ENCODE measurements at places on chromosomes 6 and 20. TPM values are rescaled to one million over a fixed set of nuclear protein-coding genes. Genes with fewer than 3 reads are reported as not detected.

GRCh38 chr6:18493382-18493891 lies 106.3 kb downstream of the RNF144B start:
- DNase-seq, result no peak

SLC12A5 gene
- 5.6 TPM for polyA plus RNA-seq

CSTF1 gene
- polyA plus RNA-seq, result 100 TPM

- no peak for DNase-seq
These were observed 35.5 kb upstream of the GJA1 start for GRCh38 chr6:121399966-121400365.

DNA sequence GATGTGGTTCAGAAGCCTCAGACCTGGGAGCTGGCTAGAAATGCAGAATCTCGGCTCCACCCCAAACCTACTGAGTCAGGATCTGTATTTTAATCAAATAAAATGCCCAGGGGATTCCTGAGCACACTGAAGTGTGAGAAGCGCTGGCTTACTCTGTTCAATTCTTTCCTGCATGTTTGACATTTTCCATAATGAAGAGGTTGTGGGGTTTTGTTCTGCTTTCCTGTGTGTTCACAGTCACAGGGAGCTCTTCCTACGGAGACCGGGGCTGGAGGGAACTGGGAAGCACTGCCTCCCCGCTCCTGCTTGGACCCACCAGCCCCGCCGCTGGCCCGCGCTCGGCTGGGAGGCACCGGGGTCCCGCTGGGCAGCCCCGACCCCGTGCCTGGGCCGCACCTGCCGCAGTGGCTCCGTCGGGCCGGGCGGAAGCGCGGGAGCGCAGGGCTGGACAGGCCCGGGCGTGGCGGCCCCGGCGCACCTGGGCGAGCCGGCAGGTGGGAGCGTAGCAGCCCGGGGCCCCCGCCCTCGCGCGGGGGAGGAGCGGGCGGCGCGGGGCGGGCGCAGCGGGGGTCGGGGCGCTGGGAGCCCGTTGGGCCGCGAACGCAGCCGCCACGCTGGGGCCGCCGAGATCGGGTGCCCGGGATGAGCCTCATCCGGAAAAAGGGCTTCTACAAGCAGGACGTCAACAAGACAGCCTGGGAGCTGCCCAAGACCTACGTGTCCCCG lies at the start of gene MAPK13:
Gene MAPK13, plus strand, starts transcription at position 573 of the 726 bp plus-strand sequence. Its CDS starts 70 bp downstream, at position 643.
- peak; percentile 25 for DNase-seq

DNA sequence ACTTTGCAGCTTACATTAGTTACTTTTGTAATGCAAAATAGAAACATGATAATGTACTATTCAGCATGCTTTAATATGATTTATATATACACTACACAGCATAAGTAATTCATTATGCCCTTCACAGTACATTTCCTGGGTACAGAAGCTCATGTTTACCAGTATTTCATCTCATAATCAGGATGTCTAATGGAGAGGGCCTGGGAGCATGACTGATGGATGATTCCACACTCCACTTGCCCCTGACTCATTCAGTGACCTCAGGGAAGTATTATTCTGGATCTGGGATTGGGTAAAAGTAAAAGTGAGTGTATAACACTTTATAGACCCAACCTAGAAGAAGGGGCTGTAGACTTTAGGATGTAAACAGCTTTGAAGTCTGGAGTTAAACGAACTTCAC lies 31.4 kb upstream of the BACH2 start:
- DNase-seq, result no peak

DNA sequence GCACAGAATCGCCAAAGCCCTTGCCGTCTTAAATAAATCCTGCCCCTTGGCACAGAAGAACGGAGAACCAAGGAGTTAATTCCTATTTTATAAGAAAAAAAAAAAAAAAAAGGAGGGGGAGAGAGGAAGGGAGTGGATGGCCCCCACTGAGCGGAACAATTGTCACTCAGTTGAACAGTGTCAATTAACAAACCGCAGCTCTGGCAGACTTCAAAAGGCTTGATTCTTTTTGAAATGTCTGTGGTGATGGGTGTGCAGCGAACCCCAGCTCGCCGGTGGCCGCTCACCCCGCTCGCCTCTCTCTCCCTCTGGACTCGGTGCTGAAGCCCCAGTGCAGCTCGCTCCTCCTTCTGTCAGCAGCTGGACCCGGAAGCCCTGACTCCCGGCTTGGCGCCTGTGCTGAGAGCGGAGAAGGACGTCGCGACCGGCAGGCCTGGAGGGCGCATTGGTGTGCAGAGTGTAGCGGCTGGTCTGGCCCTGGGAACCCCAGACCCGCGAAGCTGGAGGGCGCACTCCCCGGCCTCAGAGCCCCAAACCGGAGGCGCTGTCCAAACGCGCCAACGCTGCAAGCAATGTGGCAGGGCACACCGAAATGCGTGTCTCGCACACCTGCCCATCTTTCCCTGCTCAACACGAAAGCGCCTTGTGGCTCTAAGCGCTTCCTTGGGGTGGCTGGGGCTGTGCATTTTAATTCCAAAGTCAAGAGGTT lies 3.4 kb downstream of the LINC00237 start:
- DNase-seq, result no peak

DNA sequence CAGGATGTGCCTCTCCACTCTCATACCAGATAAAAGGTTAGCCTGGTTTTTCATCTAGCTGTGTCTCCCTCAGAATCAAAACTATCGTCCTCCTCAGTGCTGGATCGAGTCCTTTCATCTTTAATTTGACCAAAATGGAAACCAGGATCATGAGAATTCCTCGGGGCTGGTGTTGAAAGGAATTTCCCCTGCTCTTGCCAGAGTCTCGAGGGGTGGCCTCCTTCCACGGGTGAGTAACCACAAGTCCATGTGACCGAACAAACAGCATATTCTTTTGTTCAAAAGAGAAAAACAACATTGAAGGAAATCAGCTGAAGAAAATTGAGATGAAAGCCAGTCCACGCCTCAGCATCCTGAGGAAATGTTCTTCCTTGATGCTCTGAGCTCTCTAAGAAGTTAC lies 165.9 kb upstream of the CDYL start:
- no peak for DNase-seq

DNA sequence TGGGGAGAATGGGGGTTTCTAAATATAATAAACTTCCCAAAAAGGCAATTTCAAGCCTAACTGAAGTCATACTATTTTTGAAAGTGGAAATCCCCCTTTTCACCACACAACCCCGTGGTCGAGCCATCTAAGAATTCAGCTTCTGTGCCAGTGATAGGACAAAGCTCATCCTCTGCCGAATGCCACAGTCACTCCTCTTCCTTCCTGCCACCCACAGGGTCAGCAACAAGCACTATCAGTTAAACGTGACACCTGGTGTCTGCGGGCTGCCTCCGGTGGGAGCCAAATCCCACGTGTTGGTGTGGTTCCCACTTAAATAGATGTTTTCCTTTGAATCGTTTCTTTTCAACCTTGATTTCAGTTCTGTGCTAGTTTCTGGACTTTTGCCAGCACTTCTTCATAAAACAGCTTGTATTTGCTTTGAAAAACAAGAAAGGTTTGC lies 60.7 kb downstream of the TNFAIP3 start:
- DNase-seq, result no peak

DNA sequence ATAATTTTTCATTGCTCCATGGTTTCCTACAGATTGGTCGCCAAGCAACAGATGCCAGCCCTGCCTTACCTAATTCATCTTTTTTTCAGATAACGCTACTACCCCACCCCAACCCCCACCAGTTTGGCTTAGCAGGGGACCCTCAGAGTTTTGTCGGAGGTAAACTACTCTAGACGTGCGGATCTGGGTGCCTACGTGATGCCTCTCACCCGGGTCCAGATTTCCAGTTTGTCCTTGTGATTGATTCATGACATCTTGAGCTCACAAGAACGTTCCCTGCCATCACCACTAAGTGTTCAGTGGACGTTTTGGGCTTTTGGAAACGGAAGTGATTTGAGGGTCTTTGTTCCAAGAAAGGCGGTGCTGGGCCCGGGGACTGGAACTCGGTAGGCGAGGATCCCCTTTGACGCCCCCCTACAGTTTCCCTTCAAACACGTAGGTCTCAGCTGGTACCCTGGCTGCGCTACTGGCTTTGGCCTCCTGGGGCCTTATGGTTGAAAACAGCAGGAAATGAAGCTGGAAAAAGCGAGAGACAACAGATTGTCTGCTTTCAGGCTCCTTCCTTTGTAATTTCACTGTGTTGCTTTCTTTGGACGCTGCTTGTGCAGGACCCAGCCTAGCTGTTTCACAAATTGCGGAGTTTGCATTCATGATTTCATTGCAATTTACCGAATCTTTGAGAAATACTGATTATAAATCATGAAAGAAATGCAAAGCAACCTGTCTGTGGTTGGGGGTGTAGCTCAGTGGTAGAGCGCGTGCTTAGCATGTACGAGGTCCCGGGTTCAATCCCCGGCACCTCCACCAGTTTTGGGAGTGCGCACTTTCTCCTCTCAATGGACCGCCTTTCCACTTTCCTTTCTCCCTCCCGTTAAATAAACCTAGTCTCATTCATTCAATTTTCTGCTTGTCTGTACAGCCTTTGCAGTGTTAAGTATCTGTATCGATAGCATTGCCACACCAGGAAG lies 81.0 kb downstream of the GPX5 start:
- DNase-seq, result peak; percentile 83

All from HepG2 (cell line).